ENCODE measurements at places on chromosomes 1 and 21.

DNA sequence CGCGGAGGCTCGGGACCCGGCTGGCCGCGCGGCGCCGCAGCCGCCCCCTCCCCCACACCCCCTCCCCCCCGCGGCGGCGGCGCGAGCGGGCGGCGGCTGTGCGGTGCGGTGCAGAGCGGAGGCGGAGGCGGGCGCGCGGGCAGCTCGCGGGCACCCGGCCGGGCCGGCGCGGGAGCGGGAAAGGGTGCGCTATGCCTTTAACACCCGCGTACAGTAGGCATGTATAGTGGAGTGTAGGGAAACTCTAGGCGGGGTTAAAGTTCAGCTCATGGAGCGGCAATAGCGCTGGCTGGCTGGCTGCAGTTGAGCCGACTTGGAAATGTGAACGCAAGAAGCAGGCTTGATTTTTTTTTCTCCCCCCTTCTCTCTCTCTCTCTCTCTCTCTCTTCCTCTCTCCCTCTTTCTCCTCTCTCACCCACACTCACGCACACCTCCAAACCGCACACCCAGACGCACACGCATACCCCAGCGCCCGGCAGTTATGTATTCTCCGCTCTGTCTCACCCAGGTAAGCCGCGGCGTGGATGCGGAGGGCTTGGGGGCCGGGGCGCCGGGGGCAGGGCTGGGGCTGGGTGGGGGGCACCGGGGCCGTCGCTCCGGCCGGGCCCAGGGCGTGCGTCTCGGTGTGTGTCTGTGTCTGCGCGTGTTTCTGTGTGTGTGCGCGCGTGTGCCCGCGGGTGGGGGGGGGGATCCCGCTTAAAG lies at the start of gene NFIA:
TSS of gene NFIA (plus strand) at position 251 of the 702 bp plus-strand sequence.
- DNase-seq, result no peak

DNA sequence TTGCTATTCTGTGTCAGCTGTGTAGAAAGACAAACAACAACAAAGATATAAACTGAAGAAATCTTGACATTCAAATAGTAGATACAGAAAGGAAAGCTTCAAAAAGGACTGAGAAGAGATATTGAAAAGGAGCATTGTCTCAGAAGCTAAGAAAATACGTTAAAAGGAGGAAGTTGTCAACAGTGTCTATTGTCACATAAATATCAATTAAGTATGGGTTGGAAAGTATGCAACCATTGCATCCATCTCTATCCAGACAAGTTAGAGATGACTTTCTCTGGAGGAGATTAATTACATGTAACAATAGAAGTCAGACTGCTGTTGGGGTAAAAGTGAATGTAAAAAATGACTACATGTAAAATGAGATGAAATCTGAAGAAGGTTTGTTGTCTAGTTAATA lies 29.7 kb upstream of the BRINP3 start:
- no peak for DNase-seq

DNA sequence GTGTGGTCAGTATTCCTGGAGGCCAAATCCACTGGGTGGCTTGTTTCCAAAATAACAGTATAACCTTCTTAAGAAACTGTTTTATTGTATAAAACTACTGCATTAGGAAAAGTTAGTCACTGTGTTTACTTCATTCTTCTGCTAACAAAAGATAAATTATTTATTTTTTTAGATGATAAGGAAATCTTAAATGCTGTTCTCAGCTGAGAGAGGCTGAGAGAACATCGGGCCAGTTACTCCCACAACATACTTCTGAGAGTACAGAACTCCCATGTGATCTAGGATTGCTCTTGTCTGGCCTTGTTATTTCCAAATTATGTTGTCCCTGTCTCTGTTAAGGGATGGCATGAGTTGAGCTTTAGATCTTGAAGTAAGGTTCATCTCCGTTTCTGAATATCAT lies 96.7 kb upstream of the CXADR start:
- no peak for DNase-seq

DNA sequence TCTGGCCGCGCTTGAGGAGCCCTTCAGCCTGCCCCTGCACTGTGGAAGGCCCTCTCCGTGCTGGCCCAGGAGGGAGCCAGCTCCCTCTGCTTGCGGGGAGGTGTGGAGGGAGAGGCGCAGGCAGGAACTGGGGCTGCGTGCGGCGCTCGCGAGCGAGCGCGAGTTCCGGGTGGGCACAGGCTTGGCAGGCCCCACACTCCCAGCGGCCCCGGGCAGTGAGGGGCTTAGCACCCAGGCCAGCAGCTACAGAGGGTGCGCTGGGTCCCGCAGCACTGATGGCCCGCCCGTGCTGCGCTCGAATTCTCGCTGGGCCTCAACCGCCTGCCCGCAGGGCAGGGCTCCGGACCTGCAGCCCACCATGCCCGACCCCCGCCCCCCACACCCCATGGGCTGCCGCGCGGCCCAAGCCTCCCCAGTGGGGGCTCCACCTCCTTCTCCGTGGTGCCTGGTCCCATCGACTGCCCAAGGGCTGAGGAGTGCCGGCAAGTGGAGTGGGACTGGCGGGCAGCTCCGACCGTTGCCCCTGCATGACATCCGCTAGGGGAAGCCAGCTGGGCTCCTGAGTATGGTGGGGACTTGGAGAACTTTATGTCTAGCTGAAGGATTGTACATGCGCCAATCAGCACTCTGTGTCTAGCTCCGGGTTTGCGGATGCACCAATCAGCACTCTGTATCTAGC lies 46.0 kb downstream of the COL24A1 start:
- DNase-seq, result no peak

DNA sequence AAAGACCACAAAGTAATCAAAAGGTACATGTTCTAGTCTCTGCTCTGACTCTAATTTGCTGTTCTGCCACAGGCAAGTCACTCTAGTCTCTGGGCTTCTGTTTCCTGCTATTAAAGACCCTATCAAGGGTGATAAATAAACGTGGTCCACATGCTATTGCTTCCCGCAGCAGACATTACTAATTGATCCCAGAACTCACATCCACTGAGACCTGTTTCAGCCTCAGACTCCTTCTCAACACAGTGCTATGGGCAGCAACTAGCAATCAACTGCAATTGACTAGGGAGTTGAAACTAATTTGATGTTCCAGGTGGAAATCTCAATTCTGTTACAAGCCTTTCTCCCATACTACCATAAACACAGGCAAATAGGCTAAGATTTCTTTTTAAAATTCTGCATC lies 150.5 kb downstream of the KAZN start:
- DNase-seq, result no peak

GRCh38 chr1:52683367-52683940 lies 14.7 kb downstream of the COA7 start:
- DNase-seq, result no peak

DNA sequence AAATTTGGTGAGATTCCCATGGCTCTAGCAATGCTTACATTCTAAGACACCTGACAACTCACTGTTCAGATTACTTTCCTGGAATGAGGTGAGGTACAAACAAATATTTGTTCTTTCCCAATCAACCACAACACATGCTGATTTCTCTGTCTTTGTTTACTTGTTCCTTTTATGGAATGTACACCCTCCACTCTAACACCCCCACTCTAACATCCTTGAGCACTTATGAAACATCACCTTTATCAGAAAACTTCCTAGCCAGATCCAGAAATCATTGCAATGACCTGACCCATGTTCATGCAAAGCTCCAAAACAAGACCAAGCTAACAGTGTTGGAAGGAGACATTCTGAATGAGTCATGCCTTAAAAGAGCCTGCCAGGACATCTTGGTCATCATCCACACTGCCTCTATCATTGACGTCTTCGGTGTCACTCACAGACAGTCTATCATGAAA lies 35.5 kb downstream of the HSD3B1 start:
- DNase-seq, result no peak

- DNase-seq, result no peak
Measured at GRCh38 chr1:166114419-166114818, 52.4 kb downstream of the FAM78B start.
